ENCODE measurements at places on chromosomes 16 and 17.

DNA sequence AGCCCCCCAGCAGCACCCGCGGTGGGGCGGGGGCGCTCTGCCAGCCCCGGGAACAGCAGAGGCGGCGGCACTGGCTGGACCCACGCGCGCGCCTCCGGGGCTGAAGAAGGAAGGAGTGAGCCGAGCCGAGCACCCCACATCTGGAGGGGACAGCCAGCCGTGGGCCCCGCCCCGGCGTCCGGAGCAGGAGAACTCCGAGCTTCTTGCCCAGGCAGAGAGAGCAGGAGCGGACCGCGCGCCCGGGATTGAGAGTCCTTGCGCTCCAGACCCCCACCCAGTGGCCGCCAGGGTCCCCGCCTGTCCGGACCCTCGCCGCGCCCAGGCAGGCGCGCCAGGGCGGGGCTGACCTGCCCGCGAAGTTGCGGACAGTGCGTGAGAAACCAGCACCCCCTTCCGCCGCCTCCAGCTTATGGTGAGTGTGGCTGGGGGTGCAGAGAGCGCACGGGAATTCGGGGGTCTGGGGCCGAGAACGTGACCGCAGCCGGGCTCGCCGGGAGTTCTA, 921.9 kb upstream of the EEF2KMT start:
- H3K27me3 ChIP-seq = peaks cover 27% of the 10 kb centered on the region
- H3K27ac ChIP-seq = no peak overlapping the region
- no peaks in the 10 kb centered on the region for H3K36me3 ChIP-seq
- no peak for DNase-seq
- H3K4me3 ChIP-seq = no peak overlapping the region

GRCh38 chr17:48159232-48159631, 51.7 kb downstream of the SNX11 start:
- H3K4me3 ChIP-seq = no peak overlapping the region
- no peak for DNase-seq
- H3K27me3 ChIP-seq = peaks cover 20% of the 10 kb centered on the region
- H3K36me3 ChIP-seq = no peaks in the 10 kb centered on the region
- no peak overlapping the region for H3K27ac ChIP-seq
- no peaks in the 10 kb centered on the region for H3K4me1 ChIP-seq

DNA sequence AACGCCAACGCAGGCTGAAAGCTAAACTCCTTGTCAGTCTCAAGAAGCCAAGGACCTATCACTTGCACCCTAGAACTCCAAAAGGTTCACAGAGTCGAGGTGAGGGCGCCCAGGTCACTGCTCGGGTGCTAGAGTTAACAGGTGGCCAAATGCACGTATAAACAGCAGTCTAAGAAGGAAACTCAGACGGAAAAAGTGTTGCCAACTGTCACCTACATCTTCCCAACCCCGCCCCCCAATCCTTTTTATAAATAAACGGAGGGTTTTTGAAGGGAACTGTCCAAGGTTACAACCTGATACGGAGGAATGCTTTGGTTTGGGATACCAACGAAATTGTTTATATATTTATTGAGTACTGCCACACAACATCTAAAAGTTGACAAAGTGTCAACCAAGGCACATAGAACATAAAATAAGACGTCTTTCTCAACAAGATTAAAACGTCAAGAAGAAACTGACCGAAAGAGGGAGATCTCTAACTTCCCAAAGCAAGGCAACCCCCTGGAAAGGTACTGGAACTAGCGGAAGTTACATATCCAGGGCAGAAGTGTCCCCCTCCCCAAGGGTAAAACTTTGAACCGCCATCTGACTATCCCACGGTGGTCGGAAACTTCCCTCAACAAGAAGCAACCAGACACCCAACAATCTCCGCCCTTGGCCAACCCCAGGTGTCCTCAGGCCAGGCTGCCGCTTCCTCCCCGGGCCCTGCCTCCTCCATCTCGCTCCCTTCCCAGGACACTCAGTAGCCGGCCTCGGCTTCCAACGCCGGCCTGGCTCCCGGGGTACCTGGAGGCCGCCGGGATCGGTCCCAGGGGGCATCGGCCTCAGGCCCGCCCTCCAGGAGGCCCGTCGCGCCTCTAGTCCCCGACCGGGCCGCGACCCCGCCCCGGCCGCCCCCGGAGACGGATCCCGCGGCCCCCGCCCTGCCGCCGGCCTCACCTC, 982 bp downstream of the SPAG9 start:
- H3K36me3 ChIP-seq = no peaks in the 10 kb centered on the region
- H3K4me3 ChIP-seq = peak overlapping the region; percentile 100
- H3K27ac ChIP-seq = peak overlapping the region; percentile 100
- no peaks in the 10 kb centered on the region for H3K27me3 ChIP-seq
- DNase-seq = peak; percentile 32
- H3K4me1 ChIP-seq = peaks cover 54% of the 10 kb centered on the region

DNA sequence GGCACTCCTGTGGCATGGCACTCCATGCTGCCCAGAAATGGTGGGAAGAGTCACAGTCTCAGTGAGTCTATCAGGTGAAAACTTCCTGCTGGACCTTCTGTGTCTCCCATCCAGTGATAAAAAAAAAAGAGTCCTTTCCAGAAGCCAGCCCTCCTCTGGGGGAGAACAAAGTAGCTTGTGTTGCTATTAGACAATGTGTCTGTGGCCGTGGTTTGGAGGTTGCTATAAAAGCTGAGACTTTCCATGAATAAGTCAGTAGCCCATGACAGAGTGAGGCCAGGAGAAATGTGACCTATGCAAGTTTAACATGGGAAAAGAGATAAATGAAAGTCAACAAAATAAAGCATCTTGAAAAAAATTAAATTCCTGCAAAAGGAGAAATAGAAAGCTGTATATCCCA, 250.7 kb upstream of the MON1B start:
- no peak overlapping the region for H3K27ac ChIP-seq
- H3K36me3 ChIP-seq = no peaks in the 10 kb centered on the region
- no peak overlapping the region for H3K4me3 ChIP-seq
- no peak for DNase-seq
- H3K4me1 ChIP-seq = no peaks in the 10 kb centered on the region

DNA sequence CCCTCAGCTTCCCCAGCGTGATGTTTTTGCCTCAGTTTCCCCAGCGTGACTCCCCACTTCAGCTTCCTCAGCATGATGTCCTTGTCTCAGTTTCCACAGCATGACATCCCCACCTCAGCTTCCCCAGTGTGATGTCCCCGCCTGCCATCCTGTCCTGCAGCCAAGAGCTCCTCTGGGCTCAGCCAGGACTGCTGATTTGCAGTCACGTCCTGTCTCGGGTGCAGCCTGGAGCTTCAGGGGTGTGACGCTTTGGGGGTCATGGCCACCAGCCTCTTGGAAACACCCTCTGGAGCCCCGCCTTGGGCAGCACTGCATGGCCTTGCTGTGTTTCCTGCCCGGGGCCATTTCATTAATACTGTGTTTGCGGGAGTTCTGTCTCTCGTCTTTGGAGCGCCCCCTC, 16.5 kb upstream of the NUDT16L1 start:
- H3K4me1 ChIP-seq = peaks cover 33% of the 10 kb centered on the region
- H3K4me3 ChIP-seq = no peak overlapping the region
- DNase-seq = no peak
- H3K27ac ChIP-seq = no peak overlapping the region
- no peaks in the 10 kb centered on the region for H3K27me3 ChIP-seq

- DNase-seq = no peak
- no peak overlapping the region for H3K4me3 ChIP-seq
- H3K36me3 ChIP-seq = no peaks in the 10 kb centered on the region
- H3K27me3 ChIP-seq = no peaks in the 10 kb centered on the region
- H3K27ac ChIP-seq = no peak overlapping the region
Measured at GRCh38 chr16:23368469-23368868, 66.4 kb downstream of the SCNN1B start.

DNA sequence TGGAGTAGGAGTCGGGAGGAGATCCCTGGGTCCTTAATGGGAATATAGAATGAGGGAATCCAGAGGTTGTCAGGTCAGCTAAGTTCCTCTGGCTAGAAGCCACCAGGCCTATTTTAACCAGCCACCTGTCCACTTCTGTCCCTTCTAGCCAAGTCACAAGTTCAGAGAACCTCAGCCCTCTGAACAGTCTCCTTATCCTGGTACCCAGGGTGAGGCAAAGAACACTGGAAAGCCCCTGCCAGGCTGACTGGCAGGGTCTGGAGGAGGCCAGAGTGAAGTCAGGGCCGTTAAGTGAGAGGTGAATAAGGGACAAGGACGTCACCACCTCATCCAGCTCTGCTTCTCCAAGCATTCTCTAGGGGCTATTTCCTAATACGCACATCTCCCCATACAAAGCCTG, 2.7 kb downstream of the CTDNEP1 start:
- H3K36me3 ChIP-seq = peaks cover 3% of the 10 kb centered on the region
- no peaks in the 10 kb centered on the region for H3K27me3 ChIP-seq
- no peak for DNase-seq

GRCh38 chr17:63543822-63544420, 6.4 kb upstream of the DCAF7 start:
- H3K4me1 ChIP-seq = no peaks in the 10 kb centered on the region
- H3K27ac ChIP-seq = no peak overlapping the region
- H3K27me3 ChIP-seq = peaks cover 10% of the 10 kb centered on the region

DNA sequence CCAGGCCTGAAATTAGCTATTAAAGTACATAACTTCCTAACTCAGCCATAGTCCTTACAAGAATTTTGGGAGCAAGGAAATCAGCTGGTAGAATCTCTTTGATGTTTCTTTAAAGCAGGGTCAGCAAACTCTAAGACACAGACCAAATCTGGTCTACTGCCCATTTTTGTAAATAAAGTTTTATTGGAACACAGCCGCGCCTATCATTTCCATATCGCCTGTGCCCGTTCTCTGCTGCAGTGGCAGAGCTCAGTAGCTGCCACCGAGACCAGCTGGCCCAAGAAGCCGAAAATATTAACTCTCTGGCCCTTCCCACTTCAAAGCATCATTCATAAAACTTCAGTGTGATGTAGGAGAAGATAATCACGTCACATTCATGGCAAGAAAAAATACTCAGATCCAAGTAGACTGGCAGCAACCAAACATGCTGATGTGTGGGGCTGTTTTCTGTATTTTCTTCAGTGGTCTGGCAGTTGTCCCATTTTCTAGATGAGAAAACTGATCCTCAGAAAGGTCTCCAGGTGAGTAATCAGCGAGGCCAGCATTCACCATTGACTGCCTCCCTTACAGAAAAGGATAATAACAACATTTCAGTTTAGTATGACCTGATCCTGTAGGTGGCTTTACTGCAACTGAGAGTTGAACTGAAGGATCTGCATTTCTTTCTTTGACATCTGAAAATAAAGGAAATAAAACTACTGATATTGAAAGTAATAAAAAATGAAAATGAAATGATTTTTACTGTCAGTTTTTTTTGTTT, 18.0 kb upstream of the HSBP1 start:
- H3K36me3 ChIP-seq = no peaks in the 10 kb centered on the region
- no peak overlapping the region for H3K4me3 ChIP-seq
- no peak overlapping the region for H3K27ac ChIP-seq
- H3K27me3 ChIP-seq = no peaks in the 10 kb centered on the region

DNA sequence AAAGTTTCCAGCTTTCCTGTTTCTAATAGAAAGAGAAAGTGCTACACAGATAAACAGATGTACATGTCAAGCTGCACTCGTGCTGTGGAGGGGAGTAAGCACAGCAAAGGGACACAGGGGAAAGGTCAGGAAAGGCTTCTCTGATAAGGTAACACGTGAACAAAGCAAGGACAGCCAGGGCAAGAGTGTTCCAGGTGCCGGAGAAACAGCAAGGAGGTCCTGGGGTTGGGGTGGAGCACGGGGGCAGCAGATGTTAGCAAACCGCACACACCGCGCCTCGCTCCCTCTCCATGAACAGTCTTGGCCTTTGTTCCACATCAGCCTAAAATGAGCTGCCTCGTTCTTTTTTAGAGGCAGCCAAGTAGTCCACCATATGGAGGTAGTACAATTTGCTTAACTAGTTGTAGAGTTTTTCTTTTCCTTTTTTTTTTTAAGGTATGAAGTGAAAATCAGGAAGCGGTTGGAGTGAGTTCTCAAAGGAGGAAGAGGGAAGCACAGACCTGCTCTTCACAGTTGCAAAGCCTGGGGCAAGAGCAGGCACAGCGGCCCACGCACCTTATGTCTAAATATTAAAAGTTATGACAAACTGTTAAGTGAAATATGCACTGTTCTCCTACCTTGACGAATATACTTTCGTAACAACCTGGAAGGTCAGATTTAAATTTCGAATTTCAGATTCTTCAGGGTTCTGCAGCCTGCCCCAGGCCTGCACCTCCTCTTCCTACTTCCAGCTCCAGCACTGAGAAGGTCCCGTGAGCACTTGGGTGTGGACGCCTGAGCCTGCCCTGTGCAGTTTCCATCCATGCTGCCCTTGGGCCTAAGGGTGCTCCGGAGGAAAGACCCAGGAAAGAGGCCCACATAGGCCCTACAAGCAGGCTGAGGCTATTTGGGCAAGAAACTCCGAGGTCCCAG, 41.5 kb upstream of the RPH3AL start:
- H3K4me3 ChIP-seq = no peak overlapping the region
- H3K36me3 ChIP-seq = no peaks in the 10 kb centered on the region
- H3K4me1 ChIP-seq = no peaks in the 10 kb centered on the region
- no peak overlapping the region for H3K27ac ChIP-seq
- no peaks in the 10 kb centered on the region for H3K27me3 ChIP-seq
- DNase-seq = no peak

DNA sequence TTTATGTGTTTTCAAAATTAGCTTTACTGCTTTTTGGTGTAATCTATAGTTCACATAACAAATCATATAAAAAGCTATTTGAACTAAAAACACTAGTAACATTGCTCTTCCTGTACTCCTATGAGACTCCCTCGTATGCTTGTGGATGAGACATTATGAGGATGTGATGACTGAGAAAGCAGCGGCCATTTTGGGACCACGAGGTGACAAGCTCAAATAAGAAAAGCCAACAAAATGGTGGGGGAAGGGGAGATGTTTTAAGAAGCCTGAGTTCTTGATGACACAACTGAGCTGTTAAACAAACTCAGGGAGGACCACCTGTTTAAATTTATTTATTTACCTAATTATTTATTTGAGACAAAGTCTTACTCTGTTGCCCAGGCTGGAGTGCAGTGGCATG, 4.5 kb downstream of the CCL18 start:
- no peaks in the 10 kb centered on the region for H3K4me1 ChIP-seq
- no peaks in the 10 kb centered on the region for H3K27me3 ChIP-seq
- H3K36me3 ChIP-seq = no peaks in the 10 kb centered on the region
- no peak for DNase-seq
- H3K27ac ChIP-seq = no peak overlapping the region

GRCh38 chr17:50625032-50625871, 9.4 kb upstream of the ABCC3 start:
- no peak for DNase-seq
- H3K4me1 ChIP-seq = no peaks in the 10 kb centered on the region
- no peaks in the 10 kb centered on the region for H3K36me3 ChIP-seq
- H3K4me3 ChIP-seq = no peak overlapping the region
- H3K27ac ChIP-seq = no peak overlapping the region
- peaks cover 41% of the 10 kb centered on the region for H3K27me3 ChIP-seq

- peak overlapping the region; percentile 80 for H3K27ac ChIP-seq
- H3K27me3 ChIP-seq = no peaks in the 10 kb centered on the region
- H3K36me3 ChIP-seq = peaks cover 2% of the 10 kb centered on the region
- no peak for DNase-seq
Measured at GRCh38 chr17:59859444-59860025, 33.2 kb downstream of the TUBD1 start.

GRCh38 chr17:82835122-82835521, 4.7 kb downstream of the ZNF750 start:
- no peaks in the 10 kb centered on the region for H3K27me3 ChIP-seq
- H3K4me3 ChIP-seq = no peak overlapping the region

DNA sequence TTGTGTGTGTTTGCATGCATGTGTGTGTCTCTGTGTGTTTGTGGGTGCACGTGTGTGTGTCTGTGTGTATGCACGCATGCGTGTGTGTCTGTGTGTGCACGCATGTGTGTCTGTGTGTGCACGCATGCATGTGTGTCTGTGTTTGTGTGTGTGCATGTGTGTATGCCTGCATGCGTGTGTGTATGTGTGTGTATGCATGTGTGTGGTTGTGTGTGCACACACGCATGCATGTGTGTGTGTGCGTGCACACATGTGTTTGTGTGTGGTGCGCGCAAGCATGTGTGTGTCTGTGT, 239.9 kb upstream of the TNRC6C start:
- no peak for DNase-seq
- no peaks in the 10 kb centered on the region for H3K36me3 ChIP-seq
- H3K4me1 ChIP-seq = no peaks in the 10 kb centered on the region
- no peak overlapping the region for H3K27ac ChIP-seq
- no peak overlapping the region for H3K4me3 ChIP-seq

All from tibial nerve (tissue), 4 donors.